ENCODE measurements at places on chromosomes 1 and 21.

DNA sequence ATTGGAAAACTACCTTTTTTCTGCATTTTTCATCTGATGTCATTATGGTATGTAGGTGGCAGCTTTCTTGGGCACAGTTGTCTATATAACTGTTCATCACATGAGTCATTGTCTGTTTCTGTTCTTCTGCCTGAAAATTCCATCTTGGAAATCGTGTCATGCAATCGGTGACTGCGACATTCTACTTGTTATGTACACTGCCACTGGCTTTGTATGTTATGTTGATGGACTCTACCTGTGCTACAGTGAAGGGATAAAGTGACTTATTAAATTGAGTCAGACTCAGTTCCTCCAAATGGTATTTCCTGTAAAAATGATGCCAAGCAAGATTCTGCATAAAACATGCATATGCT lies 8.6 kb downstream of the SMAP2 start:
- no peak for DNase-seq

- no peak for DNase-seq
These were observed 110.8 kb downstream of the KCND3 start for GRCh38 chr1:111878649-111879048.

DNA sequence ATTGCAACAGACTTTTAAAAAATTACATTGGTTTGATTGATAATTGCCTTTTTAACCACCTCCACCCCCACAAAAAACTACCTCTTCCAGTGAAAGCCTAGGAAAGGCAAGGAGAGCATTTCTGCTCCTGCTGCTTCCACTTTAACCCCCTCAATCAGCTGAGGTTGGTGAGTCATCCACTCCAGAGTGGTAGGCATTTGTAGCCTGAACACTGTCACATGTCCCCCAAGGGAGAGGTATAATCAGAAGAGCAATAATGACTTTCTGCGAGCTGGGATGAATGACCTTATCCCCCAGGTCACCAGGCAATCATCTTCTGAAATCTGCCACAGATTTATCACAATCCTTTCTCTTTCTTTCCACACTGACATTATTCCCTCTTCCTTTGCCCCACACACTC lies 126.6 kb upstream of the CAMK1G start:
- DNase-seq: no peak

DNA sequence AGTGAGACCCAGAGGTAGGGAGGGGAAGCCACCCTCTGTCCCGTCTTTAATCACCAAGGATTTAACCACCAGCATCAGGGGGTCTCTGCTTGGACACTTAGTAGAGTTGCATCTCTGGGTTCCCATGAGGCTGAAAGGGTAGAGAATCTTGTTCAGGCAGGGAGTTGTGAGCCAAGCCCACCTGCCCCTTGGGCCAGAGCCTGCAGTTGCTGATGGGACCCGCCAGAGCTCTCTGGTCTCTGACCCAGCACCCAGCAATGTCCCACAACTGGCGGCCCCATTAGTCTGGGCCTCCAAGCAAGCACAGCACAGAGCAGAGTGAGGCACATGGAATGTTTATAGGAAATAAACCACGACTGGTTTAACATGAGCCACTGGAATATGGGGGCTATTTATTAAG lies 166.3 kb downstream of the TRIM33 start:
- DNase-seq: no peak

GRCh38 chr1:55631509-55631908 lies 416.3 kb upstream of the USP24 start:
- no peak for DNase-seq

GRCh38 chr1:174982971-174983689 lies 16.6 kb upstream of the CACYBP start:
- DNase-seq: no peak

DNA sequence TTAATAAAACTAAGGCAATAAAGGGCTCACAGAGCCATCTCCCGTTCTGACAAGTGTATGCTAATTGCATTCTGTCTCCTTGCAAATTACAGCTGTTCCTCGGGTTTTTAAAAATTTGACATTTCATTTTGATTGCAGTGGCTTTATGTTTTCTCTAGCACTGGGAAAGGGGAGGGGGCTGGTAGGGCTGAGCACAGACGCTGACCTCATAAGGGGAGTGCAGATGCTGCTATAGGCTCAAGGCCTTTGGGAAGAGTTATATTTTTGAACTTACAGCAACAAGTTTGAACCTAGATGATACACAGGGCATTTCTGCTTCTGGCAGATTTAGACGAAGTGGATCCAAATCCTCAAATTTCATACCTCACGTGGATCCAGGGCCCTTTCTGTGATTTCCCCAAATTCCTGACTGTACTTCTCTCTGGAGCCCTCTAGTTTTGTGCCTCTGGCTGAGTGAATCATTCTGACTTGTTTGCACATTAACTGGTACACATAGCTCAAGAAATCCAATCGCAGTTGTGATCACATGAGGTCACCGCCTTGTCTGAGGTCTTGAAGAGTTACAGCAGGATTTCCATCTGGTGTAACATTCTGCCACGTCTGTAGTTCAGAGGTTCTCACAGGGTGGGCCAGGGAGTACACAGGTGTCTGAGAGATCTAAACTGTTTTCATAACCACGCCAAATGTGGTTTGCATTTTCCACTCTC lies 230.3 kb downstream of the C1orf94 start:
- no peak for DNase-seq

GRCh38 chr1:14852291-14852690 lies 253.8 kb downstream of the KAZN start:
- DNase-seq: no peak

DNA sequence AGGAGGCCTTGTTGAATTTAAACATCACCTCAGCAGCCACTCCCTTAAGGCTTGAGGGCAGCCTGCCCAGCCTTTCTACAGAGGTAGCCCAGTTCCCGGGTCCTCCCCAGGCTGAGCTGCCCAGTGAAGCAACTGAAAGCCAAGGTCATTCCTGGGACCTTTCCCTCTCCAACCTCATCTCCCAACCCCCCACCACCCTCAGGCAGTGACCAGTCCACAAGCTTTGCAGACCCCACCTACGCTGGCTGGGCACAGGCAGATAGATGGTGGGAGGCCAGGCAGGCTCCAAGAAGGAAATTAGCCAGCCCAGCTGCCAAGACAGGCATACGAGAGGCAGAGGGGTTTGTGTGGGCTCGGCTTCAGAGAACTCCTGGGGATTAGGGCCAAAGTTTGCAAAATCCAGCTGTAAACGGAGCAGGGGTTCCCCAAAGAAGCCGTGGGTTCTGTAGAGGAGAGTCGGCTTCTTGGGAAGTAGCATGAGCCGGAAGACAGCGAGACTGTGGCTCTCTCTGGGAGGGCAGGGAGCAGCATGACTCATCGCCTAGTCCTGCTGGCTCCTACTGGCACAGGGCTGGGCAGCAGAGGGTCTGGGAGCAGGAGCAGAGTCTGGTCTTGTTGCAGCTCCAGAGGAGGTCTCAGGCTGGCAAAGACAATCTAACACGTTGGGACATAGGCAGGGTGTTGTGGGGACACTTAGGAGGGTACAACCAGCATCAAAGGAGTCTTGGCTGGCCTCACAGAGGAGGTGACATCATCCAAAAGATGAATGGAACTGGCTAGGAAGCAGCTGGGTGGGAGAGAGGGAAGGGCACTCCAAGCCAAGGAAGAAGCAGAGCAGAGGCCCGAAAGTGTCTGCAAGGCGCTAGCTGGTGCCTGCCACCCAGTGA lies 2.8 kb upstream of the ZC3H12A start:
- no peak for DNase-seq

GRCh38 chr1:225695578-225696337 lies 42.8 kb upstream of the ENAH start:
- no peak for DNase-seq

- no peak for DNase-seq
These were observed 37.7 kb downstream of the CEP170 start for GRCh38 chr1:243217349-243217748.

DNA sequence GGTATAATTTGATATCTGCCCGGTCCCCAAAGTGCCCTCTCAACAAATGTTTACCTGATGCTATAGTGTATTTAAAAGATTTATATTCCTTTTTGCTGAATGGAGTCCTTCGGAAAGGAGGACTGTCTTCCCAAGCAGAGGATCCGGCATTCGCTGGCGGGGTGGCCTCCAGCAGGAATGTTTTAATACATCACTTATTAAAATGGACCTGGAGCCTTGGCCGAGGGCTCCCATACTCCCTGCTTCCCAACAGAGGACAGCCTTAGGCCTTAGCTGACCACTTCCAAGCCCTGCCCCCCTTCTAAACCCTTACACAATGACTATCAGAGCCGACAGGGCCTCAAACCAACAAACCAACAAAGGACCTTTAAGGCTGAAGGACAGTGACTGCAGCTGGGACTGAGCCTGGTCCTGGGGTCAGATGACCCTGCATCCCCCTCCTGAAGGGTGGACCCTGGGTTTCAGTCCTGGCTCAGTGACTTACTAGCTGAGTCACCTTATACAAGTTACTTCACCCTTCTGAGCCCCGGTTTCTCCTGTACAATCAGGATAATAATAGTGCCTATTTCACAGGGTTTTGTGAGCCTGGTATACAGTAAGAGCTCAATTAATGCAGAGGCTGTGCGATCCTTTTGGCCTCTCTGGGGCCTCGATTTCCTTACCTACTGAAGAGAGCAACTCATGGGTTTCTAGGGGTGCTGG lies 5.6 kb downstream of the CAMK2N1 start:
- no peak for DNase-seq

- DNase-seq: no peak
These were observed 3.5 kb upstream of the NBL1 start for GRCh38 chr1:19640363-19641316.

GRCh38 chr1:218658899-218659298 lies 313.8 kb downstream of the TGFB2 start:
- no peak for DNase-seq

DNA sequence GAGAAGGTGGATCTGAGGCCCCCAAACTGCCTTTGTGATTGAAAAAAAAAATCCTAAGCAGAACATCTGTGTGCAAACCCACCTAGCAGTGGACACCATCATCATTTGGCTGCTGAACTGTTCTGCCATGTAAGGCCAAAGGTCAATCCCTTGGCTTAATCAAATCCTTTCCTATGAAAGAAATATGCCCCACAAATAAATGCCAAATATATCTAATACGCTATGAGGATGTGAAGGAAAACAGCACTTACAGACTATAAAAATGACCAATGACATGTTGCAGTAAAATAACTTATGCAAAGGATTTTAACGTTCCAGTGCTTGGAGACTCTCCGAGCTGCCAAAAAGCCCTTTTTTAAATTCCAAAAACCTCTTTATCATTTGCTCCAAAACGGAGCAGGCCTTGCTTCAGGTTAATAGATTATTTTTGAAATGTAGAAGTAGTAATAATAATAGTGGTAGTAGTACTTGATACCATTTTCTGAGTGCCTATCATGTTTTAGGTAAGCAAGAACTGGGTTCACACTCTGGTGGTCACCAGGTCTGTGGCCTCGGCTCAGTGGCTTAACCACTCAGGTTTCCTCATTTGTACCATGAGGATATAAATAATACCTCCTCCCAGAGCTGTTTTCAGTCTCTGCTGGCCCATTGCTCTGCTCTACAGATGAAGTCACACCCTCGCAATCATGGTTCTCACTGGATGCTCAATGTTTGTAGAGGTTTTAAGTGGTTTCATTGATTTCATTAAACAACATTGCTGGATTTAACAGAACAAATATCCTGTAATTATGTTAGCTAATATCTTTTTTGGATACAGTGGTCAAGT lies 47.9 kb upstream of the EDEM3 start:
- DNase-seq: no peak

DNA sequence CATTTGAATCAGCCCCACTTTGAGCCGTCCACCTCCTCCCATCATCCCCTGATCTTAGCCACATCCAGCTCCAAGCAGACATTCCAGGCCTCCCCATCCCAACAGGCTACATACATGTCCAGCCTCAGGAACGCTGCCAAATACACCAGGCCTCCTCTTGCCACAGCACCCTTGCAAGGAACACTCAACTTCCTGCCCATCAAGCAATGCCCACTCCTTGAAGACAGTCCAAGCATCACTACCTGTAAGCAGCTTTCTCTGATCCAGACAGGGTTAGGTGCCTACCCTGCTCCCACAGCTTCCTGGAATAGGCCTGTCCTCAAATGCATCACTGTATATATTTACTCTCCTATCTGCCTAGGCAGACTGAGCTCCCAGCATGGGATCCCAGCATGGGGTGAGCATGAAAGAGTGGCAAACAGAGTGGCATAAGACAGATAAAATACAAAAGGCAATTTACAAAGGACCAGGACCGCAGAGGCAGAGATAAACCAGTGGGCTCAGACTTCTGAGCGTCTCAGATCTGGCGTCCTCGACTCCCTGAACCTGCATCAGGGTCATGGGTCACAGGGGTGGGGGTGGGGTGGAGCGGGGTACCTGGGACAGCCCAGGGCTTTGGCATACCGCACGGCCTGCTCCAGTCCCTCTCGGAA lies 816 bp downstream of the HYI start:
- DNase-seq: no peak

DNA sequence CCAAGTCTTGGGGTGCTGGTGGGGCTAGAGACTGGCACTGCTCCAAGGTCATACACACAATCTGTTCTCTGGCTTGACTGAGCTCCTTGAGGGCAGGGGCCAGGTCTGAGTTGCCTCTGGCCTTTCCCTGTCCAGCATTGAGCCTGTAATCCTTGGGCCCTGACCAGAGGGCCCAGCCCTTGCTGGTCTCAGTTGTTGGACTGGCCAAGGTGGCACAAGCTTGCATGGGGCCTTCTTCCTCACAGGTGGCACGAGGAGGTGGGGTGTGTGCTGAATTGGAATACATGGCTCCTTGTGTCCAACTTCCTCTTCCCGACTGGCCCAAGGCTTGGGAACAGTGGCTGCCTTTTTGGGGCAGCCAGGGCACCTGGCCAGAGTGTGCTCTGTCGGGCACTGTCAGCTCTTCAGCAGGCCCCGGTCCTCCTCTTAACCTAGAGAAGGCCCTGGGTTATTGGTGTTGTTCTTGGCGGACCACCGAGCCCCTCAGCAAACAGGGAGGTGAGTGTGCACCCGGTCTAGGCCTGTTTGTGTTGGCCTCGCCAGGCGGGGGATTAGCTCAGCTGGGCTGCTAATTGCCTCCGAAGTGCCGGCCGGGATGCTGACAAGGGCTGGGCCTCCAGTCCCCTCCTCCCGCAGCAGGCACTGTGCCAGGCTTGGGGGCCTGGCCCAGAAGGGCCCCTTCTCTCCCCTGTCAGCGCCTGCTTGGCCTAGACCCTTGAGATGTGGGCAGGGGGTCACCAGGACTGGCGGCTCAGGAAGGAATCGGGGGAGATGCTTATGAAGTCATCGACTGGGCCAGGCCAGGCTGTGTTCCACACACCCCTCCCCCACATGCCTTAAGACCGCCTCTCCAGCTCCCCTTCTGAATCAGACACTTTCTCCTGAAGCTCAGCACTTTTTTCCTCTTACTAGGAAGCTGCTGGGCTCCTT lies 28.5 kb downstream of the WNT4 start:
- DNase-seq: peak; percentile 35
